NCI-H2171 treated with DMSO at 0.1 percent for 48 hours (cell line): ENCODE measurements at places on chromosomes 5 and 9.
A peak's percentile ranks its signal among the peaks of the same experiment; 100 is the strongest.

- no peak for DNase-seq
Measured at GRCh38 chr5:39755452-39755851, 330.7 kb upstream of the DAB2 start.

GRCh38 chr9:116504893-116505480 lies 182.1 kb upstream of the TRIM32 start:
- no peak for DNase-seq

- DNase-seq: no peak
Measured at GRCh38 chr5:68727931-68728330, 365.9 kb upstream of the SLC30A5 start.

DNA sequence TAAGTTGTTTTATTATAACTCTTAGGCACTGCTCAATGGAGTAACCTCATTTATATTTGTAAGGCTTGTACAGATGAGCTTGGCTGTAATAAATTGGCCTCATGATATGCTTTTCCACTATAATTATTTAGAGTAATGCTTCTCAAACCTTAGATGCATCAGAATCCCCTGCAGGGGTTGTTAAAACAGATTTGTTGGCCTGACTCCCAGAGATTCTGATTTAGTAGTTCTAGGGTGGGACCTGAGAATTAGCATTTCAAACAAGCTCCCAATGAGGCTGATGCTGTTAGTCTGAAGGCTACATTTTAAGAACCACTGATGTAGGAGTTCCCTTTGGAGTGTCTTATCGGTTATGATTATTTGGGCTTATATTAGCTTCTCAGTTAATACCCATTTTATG lies 38.2 kb upstream of the ARSB start:
- DNase-seq: no peak

DNA sequence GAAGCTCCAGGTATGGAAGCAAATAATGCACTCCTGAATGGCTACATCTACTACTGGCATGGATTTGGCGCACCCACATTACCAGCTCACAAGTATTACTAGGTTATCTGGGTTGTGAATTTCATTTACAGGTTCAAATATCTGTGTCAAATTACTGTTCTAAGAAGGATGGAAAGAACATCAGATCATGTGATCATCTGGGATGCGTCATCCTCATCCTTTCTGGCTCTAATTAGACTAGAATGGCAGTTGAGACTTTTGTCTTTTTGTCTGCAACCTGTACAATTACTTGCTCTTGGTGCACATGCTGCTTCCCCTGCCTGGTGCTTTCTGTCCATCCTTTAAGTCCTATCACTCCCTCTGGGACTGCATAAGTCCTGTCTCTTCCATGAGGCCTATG lies 64.1 kb downstream of the PJA2 start:
- no peak for DNase-seq

DNA sequence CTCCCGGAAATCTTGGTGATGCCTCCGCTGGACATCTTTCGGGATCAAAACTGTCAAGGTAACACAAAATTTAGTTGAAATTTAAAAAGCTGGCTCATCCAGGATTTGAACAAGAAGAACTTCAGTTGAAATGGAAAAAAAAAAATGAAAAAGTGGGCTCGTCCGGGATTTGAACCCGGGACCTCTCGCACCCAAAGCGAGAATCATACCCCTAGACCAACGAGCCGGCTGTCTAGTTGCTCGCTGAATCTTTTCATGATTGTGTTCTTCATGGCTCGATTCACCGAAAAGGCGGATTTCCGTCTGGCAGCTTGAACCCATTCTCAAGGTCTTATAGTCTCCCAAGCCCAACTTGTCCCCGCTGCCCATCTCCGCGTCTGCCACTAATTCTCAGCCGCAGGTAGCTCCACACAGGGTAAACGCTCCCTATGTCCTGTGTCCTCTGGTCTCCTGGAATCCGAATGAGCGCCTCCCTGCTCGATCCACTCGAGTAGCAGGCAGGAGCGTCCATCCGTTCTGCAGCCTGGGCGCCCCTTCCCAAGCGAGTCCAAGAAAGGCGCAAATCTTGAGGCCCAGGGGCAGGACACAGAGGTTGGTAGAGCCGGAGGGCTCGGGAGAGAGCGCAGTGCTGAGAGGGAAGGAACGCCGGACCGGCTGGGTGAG lies 16.2 kb downstream of the TRIM7 start:
- no peak for DNase-seq

DNA sequence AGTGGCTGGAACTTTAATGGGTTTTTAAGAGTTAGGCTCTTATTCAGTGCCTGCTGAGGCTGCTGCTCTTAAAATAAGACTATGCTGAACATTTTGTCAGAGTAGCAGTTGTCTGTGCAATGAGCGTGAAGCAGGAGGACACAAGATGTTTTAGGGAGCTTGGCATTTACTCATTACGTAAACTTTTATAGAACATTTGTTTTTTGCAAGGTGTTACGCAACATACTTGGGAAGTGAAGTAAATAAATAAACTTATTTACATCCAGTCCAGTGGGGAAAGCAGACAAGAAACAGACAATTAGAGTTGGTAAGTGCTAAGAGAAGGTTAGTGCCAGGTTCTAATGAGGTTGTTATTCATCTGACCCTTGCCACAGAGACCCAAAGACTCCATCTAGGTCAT lies 226.0 kb downstream of the HINT1 start:
- no peak for DNase-seq

DNA sequence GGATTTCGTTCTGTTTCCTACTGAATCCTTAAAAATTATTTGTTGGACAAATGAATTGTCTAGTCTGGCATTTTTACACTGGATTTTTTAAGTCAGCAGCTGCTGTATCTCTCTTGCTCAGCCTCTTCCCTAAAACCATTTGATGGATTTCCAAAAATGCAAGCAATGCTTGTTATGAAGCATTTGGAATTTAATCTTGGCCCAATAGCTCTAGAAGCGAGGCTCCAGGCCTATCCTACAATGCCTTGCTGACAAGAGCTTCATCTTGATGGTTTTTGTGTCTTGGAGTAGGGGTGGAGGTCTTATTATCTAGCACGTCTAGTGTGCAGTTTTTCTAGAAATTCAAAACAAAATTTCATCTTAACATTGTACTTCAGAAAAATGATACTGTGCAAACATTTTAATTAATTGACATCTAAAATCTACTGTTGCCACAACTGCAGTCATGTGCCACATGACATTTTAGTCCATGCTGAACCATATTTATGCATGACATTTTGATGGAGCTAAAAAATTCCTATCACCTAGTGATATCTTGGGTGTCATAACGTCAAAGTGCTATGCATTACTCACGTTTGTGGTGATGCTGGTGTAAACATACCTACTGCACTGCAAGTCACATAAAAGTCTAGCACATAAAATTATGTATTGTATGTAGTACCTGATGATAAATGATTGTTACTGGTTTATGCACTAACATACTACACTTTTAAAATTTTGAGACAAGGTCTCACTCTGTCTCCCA lies 5.9 kb upstream of the RAD23B start:
- DNase-seq: no peak

DNA sequence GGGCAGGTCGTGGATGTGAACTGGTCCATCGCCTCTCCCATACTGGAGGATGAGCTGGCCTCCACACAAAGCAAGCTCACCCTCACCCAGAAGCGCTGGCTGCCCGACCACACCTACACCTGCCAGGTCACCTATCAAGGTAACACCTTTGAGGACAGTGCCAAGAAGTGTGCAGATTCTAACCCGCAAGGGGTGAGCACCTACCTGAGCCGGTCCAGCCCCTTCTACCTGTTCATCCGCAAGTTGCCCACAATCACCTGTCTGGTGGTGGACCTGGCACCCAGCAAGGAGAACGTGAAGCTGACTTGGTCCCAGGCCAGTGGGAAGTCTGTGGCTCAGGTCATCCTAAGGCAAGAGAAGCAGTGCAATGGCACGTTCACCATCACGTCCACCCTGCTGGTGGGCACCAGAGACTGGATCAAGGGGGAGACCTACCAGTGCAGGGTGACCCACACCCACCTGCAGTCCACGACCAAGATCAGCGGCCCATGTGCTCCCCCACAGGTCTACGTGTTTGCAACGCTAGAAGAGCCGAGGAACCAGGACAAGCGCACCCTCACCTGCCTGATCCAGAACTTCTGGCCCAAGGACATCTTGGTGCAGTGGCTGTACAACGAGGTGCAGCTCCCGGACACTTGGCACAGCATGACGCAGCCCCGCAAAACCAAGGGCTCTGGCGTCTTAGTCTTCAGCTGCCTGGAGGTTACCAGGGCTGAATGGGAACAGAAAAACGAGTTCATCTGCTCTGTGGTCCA lies 71.3 kb downstream of the INSL6 start:
- DNase-seq: no peak

DNA sequence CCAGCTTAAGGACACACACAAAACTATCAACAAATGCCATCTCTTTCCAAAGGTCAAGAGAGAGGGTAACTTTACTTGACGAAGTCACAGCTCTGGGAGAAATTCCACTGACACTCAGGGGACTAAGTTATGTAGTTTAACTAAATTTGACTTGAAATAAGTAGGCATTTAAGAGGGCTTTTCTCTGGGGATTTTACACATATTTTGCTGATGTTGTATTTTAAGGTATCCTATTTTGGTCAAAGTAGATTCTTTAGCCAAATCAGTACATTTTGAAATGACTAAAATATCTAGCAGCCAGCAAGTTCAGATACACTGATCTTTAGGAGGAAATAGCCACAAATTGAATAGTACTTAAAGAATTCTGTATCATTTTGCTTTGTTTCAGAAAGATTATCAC lies 652.0 kb downstream of the PDE4D start:
- no peak for DNase-seq

- peak; percentile 34 for DNase-seq
Measured at GRCh38 chr9:91949946-91950664, at the start of gene ROR2. ROR2 (minus strand) TSS chr9:91950228.

GRCh38 chr5:34731435-34732232 lies 75.5 kb downstream of the RAI14 start:
- DNase-seq: no peak

DNA sequence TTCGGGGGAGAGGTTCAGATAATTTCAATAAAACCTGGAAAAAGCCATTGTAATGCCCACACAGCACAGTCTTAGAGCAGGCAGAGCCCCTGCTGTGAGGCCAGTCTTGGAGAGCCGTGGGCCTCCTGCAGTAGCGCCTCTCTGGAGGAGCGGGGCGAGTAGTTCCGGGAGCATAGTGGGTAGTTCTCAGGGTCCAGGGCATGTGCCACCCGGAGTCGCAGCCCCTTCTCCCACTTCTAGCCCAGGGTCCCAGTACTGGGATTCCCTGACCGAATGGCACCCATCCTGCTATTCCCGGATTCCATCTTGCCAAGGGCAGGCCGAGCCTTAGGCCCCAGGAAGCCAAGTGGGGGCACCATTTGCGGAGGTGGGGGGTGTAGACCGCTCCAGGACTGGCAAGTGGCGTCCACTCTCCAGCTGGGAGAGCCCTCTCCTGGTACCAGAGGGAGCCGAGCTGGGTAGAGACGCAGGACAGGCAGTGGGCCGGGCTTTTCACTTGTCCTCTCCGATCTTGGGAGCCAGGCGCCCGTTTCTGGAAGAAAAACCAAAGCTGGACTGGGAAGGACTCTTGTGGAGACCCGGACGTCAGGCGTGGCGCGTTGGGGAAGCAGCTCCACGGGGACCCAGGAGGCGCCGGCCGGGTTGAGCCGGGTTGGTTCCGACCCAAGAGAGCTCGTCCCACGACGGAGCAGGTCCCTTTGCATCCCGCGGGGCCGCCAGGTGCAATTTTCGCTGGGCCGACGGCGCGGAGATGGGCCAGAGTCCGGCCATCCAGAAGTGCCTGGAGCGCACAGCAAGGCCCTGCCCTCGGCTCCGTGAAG lies 12.1 kb downstream of the PROP1 start:
- DNase-seq: no peak

GRCh38 chr5:151700296-151700695 lies 13.6 kb upstream of the SPARC start:
- no peak for DNase-seq

DNA sequence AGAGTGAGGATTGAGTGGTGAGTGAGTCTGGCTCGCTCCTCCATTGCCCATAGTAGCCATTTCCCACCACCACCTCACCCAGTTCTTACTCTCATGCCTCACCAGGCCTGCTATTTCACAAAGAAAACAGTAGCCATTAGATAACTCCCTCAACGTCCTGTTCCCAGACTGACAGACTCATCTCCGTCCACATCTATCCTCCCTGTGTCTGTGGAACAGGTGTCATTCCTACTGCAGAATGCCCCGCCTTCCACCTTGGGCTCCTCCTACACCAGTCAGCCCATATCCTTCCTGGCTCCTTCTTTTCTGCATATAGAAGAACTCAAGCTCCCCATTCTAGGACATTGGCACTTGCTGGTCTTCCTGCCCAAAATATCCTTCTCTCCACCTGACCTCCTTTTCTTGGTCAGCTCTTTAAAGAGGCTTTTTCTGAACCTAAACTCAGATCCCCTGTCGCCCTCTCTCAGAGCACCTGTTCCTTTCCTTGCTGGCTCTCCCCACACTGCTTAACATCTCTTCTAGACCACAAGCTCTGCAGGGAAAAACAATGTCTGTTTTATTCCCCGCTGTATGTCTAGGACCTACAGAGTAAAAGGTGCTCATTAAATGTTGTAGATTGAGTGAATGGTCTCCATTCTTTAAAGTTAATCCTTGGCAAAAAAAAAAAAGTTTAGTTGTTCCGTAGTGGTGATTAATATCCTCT lies 3.2 kb downstream of the TNFAIP8 start:
- no peak for DNase-seq

DNA sequence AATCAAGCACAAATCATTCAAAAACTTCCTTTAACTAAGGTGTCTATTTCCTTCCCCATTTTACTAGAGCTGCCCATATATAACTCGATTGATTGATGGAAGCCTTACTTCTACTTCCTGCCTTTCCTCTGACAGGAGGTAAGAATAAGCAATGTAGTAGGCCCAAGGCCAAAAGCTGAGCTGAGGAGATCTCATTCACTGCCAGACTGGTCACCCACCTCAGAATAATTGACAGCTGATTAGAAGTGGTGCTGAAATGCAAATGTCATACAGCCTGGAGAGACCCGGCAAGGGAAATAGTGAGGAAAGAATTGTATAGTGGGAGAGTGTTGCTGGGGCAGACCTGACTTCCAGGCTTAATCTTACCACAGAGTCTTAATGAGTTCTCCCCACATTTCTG lies 239.9 kb downstream of the SAXO1 start:
- no peak for DNase-seq

DNA sequence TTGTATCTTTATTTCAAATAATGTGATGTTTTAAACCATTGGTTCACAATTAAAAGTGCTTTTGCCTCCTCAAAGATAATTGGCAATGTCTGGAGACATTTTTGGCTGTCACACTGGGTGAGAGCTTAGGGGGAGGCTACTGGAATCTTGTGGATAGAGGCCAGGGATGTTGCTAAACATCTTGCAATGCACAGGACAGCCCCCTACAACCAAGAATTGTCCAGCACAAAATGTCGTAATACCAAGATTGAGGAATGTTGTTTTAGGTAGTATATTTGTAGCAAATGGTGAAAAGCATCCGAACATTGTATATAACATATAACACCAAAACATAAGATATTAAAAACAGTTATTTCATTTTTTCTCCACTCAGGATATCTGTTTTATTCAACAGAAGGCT lies 99.8 kb downstream of the SLC44A1 start:
- no peak for DNase-seq

GRCh38 chr5:90440644-90441043 lies 31.1 kb upstream of the CETN3 start:
- no peak for DNase-seq

GRCh38 chr5:106755789-106756188 lies 914.9 kb downstream of the EFNA5 start:
- peak; percentile 74 for DNase-seq
